GOT3 (cell line): ENCODE measurements at places on chromosomes 13 and 19.

- DNase-seq: no peak
These were observed at the start of gene MAP4K1 for GRCh38 chr19:38617764-38618589. MAP4K1 (minus strand) TSS chr19:38617953; CDS start chr19:38617895, 58 bp downstream.

- no peak for DNase-seq
These were observed 9.8 kb downstream of the MCF2L start for GRCh38 chr13:112978561-112979405.

DNA sequence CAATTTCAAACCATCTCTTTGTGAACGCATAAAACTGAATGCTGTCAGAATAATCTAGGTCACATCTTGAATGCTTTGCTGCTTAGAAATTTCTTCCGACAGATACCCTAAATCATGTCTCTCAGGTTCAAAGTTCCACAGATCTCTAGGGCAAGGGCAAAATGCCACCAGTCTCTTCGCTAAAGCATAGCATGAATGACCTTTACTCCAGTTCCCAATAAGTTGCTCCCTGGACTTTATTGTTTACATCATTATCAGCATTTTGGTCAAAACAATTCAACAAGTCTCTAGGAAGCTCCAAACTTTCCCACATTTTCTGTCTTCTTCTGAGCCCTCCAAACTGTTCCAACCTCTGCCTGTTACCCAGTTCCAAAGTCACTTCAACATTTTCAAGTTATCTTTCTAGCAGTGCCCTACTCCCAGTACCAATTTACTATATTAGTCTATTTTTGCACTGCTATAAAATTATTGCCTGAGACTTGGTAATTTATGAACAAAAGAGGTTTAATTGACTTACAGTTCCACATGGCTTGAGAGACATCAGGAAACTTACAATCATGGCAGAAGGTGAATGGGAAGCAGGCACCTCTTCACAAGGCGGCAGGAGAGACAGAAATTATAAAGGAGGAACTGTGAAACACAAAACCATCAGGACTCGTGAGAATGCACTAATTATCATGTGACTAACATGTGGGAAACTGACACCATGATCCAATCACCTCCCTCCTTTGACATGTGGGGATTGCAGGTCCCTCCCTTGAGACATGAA lies 77.0 kb downstream of the SPRY2 start:
- DNase-seq: no peak

GRCh38 chr13:51342706-51343105 lies 3.2 kb downstream of the SERPINE3 start:
- no peak for DNase-seq

GRCh38 chr19:55015126-55015525 lies 22.9 kb downstream of the GP6 start:
- no peak for DNase-seq

- no peak for DNase-seq
These were observed 794.3 kb downstream of the LIG4 start for GRCh38 chr13:107421028-107421427.

DNA sequence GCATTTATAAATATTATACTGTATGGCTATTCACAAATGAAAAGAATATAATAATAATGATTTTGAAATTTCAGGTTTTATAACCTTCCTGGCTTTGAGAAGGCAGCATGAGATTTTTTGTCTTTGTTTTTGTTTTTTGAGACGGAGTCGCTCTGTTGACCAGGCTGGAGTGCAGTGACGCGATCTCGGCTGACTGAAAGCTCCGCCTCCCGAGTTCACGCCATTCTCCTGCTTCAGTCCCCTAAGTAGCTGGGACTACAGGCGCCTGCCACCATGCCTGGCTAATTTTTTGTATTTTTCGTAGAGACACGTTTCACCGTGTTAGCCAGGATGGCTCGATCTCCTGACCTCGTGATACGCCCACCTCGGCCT lies 64.1 kb downstream of the ZNF429 start:
- no peak for DNase-seq

- no peak for DNase-seq
These were observed 1057.7 kb upstream of the PCDH20 start for GRCh38 chr13:62473190-62473943.

- DNase-seq: no peak
These were observed 6.0 kb downstream of the KANK2 start for GRCh38 chr19:11191273-11191755.

- DNase-seq: no peak
These were observed 5.2 kb downstream of the CADM4 start for GRCh38 chr19:43634506-43634871.

- no peak for DNase-seq
These were observed 1936.5 kb downstream of the PCDH9 start for GRCh38 chr13:65293530-65294198.

DNA sequence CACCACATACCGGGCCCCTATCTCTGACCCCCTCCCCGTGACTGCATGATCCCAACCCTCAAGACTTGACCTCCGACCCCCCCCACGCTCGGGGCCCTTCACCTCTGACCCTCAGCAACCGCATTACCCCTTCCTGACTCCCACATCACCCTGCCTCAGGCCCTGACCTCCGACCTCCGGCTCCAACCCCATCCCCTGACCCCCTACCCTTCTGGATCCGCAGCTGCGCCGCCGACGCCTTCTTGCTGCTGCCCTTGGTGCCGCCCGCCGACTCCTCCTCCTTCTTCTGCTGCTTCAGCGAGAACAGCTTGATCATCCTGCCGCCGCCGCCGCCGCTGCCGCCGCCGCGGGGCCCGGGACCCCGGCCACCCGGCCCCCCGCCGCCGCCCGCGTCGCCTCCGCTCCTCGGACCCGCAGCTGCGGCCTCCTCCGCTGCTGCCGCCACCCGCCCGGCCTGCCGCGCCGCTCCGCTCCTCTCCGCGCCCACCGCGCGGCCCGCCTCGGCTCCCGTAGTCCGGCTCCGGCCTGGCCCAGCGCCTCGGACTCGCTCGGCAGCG lies at the start of gene UBE2M:
TSS of gene UBE2M (minus strand) at position 546 of the 557 bp plus-strand sequence. CDS start at position 316, 230 bp downstream.
- DNase-seq: no peak

DNA sequence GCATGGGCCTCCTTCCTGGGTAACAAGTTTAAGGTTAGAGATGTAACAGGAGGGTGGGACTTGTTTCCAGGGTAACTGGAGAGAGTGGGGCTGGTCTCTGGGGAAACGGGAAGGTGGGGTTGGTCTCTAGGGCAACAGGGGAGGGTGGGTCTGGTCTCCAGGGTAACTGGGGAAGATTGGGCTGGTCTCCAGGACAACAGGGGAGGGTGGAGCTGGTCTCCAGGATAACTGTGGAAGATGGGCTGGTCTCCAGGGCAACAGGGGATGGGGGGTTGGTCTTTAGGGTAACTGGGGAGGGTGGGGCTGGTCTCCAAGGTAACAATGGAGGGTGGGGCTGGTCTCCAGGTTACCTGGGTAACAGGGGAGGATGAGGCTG lies 36.5 kb downstream of the SPTBN4 start:
- no peak for DNase-seq

DNA sequence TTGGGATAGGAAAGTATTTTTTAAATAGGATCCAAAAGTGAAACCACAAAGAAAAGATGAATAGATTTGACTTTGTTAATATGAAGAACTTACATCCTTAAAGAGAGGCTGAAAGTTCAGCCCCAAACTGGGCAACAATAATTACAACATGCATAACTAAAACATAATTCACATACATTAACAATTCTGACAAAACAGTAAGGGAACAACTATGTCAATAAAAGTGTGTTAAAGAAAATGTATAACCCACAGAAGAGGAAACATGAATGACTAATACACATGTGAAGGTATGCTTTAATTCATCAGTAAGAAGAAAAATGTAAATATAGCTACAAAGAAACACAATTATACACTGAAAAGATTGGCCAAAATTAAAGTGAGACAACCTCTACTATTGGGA lies 1597.6 kb upstream of the MIR17HG start:
- DNase-seq: no peak

GRCh38 chr19:5321066-5321642 lies 19.5 kb downstream of the PTPRS start:
- DNase-seq: no peak

DNA sequence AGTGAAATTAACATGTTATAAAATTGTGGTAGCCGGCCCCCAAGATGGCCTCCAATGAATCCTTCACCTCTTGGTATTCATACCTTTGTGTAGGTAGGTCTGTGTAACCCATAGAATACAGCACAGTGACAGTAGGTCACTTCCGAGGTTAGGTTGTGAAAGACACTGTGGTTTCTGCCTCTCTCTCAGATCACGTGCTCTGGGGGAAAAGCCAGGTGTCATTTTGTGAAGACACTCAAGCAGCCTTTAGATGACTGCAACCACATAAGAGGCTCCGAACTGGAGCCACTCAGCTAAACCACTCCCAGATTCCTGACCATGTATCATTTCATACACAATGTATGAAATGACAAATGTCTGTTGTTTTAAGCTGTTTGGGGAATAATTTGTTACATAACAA lies 9.8 kb upstream of the USPL1 start:
- no peak for DNase-seq

DNA sequence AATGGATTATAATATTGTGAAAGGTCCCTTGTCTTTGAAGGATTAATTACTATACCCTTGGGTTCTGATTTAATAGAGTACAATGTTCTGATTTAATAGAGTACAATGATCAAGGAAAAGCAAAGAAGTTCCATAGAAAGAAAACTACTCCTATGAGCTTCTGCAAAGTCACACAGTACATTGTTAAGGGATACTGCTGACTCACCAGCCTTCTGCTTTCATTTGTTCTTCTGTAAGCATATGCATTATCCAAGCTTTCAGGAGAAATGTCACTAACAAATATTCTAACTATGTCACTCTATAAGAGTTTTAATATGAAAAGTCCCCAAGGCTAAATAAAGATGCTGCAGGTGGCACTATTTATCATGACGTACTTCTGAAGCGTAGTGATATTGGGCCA lies 396.7 kb downstream of the RFC3 start:
- DNase-seq: no peak

- peak; percentile 56 for DNase-seq
These were observed 43.3 kb downstream of the RFX2 start for GRCh38 chr19:6066661-6067646.

DNA sequence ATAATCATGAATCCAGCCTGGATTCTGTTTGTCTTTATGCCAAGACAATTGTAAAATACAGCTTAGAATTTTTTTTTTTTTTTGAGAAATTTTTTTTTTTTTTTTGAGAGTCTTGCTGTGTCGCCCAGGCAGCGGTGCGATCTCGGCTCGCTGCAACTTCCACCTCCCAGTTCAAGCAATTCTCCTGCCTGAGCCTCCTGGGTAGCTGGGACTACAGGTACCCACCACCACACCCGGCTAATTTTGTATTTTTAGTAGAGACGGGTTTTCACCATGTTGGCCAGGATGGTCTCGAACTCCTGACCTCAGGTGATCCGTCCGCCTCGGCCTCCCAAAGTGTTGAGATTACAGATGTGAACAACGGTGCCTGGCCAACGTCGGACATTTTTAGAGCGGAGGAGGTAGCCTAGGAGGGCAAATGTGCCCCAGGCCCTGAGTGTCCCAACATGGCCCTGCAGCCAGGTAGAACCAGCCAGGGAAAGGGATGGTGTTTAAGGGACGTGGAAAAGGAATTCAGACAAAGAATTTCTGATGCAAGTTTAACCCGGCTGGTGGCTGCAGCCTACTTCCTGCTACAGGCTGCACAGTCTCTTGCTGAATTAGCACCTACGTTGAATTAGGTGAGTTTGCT lies 89.8 kb downstream of the GNG7 start:
- DNase-seq: no peak

DNA sequence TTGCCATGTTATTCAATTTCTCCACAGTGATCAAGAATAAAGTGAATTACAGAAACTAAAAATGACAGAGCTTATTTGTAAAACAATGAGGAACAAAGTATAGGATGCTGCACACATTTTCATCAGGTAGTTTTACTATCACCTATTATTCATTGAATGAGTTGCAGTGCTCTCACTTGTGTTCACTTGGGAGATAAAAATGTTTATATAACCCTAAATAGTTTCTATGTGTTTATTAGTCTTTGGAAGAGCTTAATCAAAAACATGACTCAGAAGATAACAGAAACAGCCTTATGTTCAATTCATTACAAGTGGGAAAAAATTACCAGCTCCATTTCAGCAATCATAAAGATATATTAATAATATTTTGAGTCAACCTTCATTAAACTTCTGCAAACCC lies 796.2 kb downstream of the SLITRK1 start:
- DNase-seq: no peak

DNA sequence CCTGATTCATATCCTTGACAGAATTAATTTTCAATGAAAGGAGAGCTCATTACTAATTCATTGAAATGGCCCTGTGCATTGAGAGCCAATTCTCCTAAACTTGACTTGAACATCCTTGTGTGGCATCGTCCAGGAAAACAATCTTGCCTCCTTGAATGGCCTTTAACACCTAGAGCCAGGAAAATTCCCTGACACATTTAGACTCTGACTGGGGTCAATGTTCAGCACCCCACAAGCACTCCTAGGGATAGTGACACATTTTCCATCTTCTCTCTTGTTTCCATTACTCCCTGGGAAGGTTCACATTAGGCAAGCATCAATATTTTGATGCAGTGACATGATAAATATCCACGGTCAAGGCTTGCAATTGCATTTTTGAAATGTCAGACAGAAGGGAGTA lies 218.9 kb downstream of the LACC1 start:
- DNase-seq: no peak

DNA sequence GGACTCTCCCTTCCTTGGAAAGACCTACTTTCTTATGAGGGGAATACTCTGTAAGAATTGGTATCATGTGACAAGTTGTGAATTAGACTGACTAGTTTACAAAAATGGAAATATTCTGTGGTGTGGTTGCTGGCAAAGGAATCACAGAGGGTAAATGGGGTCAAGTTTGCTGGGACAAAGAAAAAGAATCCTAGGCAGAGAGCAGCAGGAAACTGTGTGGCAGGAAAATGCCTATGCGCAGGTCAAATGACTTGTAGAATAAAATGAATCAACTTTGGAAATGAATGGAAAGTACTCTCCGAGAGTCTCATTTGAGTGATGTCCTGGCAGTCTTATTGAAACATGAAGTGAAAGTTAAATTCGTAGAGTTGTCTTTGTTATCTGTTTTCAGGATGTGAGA lies 1250.7 kb downstream of the UQCRFS1 start:
- DNase-seq: no peak

DNA sequence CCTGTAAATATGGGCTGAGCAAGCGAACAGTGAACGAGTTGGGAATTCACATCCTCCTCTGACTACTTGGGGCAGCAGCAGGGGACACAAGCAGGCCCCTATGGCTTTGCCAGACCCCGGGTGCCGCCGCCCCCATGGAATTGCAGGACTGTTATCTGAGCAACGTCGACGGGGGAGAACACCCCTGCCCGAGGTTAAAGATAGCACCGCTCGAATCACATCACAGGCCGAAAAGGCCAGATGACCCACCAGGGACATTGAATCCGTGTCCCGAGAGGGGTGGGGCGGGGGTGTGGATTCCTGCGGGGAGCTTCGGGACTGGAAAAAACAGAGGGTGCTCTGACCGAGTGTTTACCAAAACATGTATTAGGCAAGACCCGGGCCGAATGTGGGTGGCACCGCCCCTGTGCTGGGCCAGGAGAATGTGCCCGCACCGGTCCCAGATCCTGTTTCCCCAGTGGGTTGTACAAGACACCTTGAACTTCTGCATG lies 9.1 kb downstream of the FEM1A start:
- DNase-seq: no peak

GRCh38 chr19:18429717-18430416 lies 8.1 kb downstream of the ISYNA1 start:
- no peak for DNase-seq
